ENCODE measurements at places on chromosomes 5 and 9.

DNA sequence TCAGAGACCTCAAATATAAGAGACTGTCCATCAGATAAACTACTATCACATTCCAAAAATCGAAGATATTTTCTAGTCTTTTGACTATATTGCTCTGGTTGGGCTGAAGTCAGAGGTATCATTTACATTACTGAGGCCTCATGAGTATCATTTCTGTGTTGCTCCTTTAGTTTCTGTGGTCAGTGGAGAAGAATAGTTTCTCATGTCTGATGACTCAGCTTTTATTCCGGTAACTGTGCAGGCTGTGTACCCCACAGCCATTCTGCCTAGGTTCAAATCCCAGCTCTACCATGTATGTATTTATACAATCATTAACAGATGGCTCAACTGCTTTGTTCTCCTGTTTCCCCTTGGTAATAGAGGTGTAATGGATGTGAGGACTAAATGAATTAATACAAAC lies 179.3 kb downstream of the ALDH1A1 start:
- no peak for DNase-seq

DNA sequence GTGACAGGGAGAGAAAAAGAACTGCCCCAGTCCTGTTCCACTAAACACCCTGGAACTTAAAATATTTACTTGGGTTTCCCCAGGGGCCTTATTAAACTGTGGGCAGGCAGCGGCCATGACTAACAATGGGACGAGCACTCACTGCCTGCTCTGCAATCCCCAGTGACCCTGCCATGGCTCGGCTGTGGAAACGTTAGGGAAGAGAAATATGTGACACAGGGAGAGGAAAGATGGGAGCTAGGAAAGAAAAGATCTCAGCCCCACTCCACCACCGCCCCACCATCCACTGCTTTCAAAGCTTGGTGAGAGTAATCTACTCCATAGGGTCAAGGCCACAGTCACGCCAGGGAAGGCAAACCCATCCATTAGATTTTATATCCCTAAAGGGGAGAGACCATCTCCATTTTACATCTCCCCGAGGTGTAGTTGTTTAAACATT lies 117.6 kb downstream of the EFNA5 start:
- DNase-seq = no peak

DNA sequence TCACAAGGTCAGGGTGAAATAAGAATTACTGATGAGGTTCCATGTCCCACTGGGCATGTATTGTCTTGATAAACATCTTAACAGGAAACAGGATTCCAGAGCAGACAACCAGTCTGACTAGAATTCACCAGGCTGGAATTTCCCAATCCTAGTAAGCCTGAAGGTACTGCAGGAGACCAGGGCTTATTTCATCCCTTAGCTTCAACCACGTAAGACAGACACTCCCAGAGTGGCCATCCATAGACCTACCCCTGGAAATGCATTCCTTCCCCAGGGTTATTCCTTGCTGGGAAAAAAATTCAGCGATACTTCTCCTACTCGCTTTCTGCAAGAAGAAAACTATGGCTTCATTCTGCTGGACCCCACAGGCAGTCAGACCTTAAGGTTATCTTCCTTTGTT lies 785.4 kb downstream of the NR2F1-AS1 start:
- DNase-seq = no peak

- no peak for DNase-seq
Measured at GRCh38 chr5:88544671-88545070, 276.0 kb upstream of the TMEM161B start.

DNA sequence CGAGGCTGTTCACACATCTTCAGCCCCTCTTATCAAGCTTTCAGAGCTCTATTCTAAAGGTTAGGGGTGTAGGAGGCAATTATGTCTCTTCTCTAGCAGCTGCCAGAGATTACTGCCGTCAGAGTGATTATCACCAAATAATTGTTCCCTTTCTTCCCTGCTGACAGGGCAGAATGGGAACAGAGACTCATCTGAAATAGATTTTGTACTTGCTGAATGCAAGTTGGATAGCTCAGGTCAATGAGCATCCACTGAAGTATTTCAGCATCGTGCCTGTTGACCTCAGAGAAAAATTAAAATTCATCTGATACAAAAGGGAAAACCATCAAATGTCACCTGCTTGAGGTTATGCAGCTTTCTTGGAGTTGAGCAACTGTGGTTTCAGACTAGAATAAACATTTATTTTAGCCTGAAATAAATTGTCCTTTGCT lies 213.7 kb upstream of the MAP3K1 start:
- DNase-seq = no peak

GRCh38 chr5:43646992-43647391 lies 44.0 kb downstream of the NNT start:
- no peak for DNase-seq

- no peak for DNase-seq
Measured at GRCh38 chr9:115910959-115911358, 242.6 kb upstream of the PAPPA start.

DNA sequence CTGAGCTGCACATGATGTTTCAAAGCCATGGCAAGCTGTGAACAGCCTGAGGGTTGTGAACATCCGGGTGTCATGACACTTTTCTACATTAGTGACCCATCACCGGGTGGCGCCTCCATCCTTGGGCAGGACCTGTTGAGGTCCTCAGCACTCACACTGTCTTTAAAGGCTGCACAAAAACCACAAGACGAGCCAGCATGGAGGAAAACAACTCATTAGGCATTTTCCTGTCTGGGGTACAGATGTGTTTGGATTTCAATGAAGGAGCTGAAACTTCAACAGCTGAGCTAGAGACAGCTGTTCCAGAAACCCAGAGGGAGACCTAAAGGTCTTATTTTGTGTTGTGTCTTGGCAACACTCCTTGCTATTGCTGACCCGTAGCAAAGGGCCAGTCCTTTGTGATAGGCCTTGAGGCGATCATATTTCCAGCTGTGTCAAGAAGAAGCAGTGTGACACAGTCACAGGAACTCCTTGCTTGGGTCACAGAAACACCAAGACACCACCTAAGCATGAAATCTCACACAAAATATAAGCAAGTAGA lies 151.8 kb upstream of the VLDLR start:
- peak; percentile 73 for DNase-seq

DNA sequence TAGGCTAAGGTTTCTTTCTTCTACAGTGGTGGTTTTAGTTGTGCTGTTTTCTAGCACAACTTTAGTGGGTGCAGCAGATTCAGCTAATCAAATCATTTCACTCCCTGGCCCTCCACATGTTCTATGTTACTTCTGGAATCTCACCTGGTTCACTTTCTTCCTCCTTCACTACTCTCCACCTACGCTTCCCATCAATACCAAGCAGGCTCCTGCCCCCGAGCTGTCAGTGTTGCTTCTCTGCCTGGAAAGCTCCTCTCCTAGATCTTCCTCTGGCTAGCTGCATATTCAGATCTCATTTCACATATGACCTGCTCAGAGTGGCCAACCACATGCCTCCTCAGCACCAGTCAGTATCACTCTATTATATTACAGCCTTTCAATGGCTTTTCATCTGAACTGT lies 19.6 kb upstream of the GABRB2 start:
- no peak for DNase-seq

DNA sequence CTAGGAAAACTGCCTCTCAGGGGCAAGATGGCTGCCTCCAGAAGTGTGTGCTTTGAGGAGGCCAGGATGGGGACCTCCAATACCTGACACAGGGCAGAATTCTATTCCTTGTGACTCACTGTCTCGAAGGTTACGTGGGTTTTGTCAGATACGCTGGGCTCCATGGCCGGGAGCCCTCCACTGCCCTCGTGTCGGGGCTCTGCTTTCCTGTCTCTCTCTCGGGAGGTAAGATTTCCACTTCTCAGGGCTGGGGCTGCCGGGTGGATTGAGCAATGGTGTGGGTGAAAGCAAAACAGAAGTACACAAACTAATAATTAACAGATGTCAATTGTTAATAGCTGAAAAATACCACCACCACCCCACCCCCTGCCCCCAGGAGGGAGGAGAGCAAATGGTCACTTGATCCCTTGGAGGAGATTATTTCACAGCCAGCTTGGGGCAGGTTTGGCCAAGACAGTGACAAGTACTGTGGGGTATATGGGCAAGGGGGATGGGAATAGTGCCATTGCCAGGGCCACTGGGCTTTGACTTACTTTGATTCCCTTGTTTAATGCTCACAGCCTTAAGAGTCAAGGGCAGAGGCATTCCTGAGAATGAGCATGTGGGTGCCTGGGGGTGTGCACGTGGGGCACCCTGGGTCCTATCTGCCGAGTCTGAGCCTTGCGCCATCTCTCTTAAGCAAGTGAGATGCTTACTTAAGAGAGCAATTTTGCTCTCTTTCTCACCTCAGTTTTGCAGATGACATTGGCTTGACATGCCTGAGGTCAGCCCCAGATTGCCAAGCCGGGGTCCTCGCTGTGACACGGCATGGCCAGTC lies 28.8 kb upstream of the DAB2IP start:
- DNase-seq = no peak

- DNase-seq = no peak
Measured at GRCh38 chr5:159273923-159274322, 10.8 kb downstream of the UBLCP1 start.

GRCh38 chr5:175467983-175468690 lies 10.2 kb upstream of the SFXN1 start:
- no peak for DNase-seq

DNA sequence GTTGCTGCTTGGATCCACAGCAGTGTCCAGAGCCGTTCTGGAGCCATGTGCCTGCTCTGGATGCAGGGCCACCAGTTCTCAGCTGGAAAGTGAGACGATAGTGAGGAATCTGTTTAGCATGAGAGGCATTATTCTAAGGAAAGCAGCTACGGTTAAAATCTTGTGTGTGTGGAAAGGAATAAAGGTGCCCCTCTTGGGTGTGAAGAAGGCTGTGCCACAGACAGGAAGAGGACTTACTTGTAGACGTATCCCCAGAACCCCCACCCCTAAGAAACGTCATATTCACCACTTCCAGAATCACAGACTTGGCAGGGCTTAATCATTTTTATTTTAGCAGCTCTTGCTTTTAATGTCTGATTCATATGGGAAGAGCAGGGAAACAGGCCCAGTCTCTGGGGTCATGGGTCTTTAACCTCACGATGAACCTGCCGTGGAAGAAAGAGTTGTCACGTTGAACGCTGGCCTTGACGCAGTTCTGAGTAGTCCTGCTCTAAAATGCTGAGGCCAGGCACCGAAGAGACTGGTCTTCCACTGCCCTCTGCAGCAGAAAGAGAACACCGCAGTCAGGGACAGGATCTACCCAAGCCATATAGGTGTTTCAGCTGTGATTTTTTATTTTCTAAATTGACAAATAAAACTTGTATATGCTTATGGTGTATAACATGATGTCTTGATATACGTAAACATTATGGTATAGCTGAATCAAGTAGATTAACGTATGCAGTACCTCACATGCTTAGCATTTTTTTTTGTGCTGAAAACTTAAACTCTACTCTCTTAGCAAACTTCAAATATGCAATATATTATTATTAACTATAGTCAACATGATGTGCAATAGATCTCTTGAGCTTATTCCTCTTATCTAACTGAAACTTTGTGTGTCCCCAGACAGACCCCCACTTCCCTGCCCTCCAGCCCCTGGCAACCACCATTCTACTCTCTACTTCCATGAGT lies 38.8 kb downstream of the CARTPT start:
- DNase-seq = no peak

GRCh38 chr5:61055434-61056006 lies 106.7 kb downstream of the SMIM15 start:
- no peak for DNase-seq

GRCh38 chr9:34550681-34551270 lies 28.0 kb upstream of the ENHO start:
- DNase-seq = no peak

GRCh38 chr9:33881635-33882034 lies 64.7 kb downstream of the UBE2R2 start:
- DNase-seq = no peak

DNA sequence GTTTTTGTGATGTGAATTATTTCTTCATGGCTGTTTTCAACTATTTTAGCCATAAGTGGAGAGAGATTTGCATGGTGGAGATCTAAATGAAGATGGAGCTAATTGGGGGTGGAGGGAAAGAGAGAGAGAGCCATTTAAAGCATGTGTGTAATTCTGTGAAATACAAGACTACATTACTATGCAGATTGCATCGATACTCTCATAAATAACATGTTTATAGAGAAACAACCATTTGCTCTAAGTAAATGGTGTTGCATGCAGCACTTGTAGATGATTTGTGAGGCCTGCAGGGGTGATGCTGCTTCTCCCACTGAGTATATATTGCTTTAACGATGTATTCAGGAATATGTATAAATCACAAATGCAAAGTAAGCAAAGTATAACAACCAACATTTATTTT lies 270.2 kb upstream of the RIOK2 start:
- DNase-seq = no peak

- no peak for DNase-seq
Measured at GRCh38 chr5:131279204-131279603, 15.4 kb downstream of the CDC42SE2 start.

- DNase-seq = no peak
Measured at GRCh38 chr5:89125372-89125771, 242.4 kb upstream of the MEF2C start.

- DNase-seq = no peak
Measured at GRCh38 chr5:73797132-73797510, 171.1 kb downstream of the ARHGEF28 start.

DNA sequence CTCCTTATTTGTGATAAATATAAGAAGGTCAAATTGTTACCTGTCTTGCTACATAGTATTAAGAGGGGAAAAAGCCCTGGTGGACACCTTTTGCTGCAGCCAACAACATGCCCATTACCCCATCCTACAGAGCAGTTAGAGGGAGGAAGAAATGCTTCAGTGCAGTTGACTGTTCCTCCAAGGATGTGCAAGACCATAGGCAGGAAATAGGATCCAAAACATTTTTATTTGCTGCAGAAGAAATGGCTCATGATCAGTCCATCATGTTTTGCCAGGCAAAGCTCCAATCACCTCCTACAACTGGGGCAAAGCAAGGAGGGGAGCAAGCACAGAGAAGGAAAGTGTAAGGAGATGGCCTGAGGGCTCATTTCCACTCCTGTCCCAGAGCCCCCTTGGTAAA lies 399.1 kb upstream of the PIK3R1 start:
- no peak for DNase-seq

- no peak for DNase-seq
Measured at GRCh38 chr9:97557606-97558095, 56.2 kb downstream of the TMOD1 start.

GRCh38 chr9:135340143-135340655 lies 139.4 kb upstream of the PPP1R26 start:
- no peak for DNase-seq

- DNase-seq = no peak
Measured at GRCh38 chr5:100469767-100470166, 65.4 kb upstream of the FAM174A start.

DNA sequence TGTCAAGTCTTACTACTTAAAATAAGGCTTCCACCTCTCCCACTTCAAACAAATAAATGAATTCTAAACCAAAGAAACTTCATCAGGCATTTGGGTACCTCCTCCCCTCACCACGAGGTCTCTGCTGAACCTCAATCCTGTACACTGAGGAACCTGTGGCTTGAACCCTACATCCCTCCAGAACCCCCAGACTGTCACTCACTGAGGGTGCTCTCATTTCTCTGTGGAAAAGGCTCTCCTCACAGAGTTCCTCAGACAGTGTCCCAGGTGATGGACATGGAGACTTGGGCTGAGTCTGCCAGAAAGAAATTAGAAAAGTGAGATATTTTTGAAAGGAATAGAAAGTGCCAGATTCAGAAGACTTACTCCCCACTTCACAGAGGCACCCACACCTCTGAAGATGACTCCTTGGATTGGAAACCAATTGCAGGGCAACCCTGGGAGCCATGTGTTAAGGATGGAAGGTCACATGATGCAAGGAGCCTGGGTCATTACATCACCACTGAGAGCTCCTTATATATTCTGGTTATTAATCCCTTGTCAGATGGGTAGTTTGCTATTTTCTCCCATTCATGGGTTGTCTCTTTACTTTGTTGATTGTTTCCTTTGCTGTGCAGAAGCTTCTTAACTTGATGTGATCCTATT lies 19.8 kb downstream of the MLANA start:
- DNase-seq = no peak
